NCI-H2227 treated with DMSO at 0.1 percent for 48 hours (cell line): ENCODE measurements at places on chromosomes 2 and 18.

DNA sequence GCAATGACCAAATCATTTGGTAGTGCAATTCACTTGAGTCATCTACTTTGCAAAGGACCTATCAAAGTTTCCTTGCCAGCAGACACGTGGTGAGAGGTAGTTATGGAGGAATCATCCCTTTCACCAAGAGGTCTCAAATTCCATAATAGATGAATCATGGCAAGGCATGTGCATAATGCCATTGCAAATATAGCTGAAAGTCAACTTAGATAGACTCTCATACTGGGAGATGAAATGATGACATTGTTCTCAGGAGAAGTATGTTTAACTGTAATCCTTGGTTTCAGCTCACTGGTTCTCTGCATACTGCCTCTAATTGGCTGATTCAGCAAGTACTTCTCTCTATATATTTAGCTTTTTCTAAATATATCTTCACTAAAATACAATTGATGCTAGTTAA lies 57.2 kb downstream of the CALCRL start:
- DNase-seq, result no peak

DNA sequence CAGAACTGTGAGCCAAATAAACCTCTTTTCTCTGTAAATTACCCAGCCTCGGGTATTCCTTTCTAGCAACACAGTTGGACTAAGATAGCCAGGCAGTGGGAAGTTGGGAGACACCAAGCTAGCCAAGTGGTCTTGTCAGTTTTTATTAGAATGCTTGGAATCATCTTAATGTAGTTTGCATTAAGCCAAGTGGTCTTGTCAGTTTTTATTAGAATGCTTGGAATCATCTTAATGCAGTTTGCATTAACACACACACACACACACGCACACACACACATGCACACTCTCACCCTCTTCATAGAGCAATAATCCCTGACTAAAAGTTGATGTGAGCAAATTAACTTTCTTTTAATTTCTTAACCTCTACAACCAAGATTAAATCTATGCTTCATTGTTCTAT lies 151.5 kb downstream of the VAPA start:
- no peak for DNase-seq

GRCh38 chr18:38475686-38476085 lies 910.1 kb upstream of the CELF4 start:
- DNase-seq, result no peak

DNA sequence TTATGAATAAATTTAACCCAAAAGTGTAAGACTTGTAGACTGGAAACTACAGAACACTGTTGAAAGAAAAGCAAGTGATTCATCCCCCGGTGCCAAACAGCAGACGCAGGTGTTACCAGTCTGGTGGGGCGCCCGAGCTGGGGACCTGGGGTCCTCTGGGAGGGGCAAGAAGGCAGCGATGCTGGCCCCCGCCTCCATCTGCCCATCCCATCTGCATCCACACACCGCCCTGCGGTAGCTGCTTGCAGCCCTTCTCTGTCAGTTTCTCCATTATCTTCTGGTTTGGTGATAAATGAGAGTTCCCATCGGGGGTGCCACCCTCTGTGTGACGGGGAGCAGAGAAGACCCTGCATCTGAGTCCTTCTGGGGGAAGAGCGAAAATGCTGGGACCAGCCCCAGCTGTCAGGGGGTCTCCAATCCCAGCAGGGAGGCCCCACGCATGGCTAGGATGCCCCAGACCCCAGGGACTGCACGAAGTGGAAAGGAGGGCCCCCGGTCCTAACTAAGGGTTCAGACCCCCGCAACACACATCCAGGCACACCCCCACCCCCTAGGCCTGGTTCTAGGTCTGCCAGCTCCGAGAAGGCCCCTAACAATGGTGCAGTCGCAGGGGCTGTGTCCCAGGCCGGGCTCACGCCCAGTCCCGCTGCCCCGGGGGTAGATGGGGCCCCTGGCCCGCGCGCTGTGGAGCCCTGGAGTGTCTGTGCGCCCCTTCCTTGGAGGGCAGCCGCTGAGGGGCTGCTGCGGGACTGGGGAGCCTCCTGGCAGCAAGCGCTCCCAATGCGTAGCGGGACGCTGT lies 686 bp upstream of the RGPD8 start:
- DNase-seq, result no peak

- no peak for DNase-seq
Observed at GRCh38 chr18:45034179-45034578, 353.5 kb downstream of the SETBP1 start.

DNA sequence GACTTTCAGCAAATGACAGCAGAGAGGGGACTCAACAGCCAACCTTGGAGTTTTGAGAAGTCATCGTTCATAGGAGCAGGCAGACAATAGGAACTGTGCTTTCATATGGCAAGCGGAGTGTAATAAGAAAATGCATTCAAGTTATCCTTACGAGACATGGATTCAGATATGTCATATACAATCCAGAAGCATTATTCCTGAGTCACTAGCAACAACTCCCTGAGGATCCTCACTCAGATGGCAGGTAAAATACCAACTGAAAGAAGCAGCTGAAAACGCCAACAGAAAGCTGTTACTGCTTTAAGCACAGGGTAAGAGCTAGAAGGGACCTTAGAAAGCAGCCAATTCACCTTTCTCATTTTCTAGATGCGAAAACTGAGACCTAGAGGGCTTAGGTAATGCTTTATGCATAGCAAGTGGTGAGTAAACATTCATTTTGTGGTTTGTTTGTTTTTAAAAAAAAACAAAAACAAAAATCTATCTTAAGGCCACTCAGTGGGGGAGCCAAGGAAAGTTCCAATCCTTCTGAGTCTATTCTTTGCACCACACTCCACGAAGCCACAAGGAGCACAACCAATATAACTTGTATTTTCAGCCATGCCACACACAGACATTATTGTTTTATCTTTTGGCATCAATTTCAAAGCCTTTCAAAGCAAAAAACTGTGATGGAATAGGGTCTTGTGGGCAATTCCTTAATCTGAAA lies 89.1 kb upstream of the RIOK3 start:
- DNase-seq, result no peak

DNA sequence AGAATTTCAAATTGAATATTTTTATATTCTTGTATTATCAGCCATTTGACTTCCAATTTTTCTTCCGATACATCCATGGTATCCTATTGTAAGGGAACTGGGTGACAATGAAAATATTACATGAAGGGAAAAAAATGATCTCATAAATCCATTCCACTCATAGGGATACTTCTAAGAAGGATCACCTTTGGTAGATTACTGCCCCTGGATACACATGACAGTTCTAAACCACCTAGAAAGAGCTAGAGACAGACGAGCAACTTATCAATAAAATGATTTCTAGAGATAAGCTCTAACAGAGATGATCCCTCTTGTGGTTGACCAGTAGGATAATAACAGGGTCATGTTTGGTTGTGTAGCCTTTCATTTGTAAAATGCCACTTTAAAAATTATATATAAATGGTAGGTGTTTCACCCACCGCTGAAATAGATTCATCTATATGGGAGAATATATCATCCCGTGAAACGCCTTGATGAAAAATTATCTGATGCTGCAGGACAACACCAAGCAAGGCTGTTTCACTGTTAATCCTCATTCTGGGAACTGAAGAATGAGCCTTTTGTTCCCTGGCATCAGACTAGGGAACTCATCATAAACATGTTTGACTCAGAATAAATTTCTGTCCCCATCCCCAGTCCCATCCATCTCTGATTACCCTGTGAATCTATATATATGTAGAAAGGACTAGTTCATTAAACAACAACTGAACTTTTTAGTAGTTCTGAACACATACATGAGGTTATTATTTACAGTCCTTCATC lies 180.0 kb downstream of the TCF4 start:
- peak; percentile 72 for DNase-seq

GRCh38 chr2:190099890-190100697 lies 37.6 kb upstream of the MSTN start:
- DNase-seq, result no peak

GRCh38 chr2:230650585-230651137 lies 62.0 kb upstream of the CAB39 start:
- DNase-seq, result peak; percentile 35

DNA sequence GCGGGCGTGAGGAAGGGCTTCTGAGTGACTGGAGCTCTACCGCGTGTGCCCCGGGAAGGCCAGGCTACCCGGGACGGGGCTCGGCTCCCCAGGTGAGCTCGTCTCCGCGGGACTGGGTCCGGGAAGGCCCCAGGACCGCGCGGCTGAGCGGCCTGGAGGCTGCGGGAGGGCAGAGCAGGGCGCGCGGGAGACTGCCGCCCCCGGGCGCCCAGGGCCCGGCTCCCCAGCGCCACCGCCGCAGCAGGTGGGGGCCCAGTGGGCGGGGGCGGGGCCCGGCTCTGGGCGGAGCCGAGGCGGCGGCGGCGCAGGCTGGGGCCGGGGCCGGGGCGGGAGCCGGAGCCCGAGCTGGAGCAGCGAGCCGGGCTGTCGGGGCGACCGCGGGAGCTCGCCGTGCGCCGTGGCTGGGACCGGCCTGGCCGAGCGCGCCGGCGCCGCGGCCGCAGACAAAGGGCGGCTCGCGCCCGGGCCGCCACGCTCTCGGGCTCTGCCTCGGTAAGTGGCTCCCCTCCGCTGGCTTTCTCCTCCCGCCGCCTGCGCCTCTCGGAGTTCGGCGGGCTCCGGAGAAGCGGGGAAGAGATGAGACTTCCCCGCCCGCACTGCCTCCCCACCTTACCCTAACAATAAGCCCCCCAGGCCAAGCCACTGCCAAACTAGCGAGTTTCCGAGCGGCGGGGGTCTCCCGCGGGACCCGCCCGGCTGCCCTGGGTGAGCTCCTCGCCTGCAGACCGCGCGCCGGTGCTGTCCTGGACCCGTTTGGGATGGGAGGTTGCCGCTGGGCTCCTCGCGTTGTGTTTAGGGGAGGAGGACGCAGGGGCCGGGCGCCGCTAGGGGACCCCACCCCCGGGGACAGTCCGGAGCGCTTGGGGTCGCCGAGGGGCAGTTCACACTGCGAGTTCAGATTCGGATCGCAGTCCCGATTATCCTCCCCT lies at the start of gene MAPK4:
Gene MAPK4 (plus strand): TSS at position 336 of the 929 bp plus-strand sequence. CDS start 103,872 bp downstream, outside the sequence.
- DNase-seq, result peak; percentile 32

DNA sequence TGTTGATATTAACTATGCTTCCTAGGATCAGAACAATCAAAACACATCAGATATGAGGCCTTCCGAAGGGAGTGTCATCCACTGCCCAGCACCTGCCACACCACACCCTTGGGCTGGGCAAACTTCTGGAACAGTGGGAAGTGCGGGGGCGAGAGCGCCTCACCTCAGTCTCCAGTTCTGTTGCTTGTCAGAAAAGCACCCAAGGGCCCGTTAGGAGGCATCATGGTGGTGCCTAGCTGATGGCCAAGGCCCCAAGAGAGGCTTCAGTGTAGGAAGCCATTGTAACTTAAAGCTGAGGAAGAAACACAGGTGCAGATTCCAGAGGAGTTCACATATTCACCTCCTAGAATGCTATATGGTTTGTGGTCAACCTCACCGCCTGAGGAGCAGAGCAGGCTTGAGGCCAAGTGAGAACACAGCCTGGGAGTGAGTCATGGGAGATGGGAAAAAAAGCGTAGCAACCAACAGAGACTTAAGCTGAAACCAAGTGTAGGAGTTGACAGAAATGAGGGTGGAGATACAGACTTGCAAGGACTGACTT lies 85.1 kb upstream of the ATL2 start:
- DNase-seq, result no peak

- no peak for DNase-seq
Observed at GRCh38 chr2:127762846-127763245, 48.1 kb downstream of the WDR33 start.

DNA sequence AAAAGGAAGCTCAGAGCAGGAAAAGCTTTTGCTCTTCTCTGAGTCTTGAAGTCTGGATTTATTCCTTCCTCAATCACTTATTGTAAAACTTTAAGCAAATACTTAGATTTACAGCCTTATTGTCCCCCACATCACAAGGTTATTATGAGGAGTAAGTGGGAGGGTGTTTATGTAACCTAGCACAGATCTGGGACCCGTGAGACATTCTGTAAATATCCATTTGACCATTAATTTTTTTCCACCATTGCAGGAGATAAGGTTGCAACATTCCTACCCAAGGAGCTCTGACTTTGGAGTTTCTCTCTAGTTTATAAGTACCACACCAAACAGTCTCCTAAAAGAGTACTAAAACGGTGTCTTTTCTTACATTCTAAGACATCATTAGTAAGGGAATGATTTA lies 52.1 kb upstream of the CTIF start:
- no peak for DNase-seq

GRCh38 chr2:19868224-19868623 lies 33.6 kb downstream of the TTC32 start:
- DNase-seq, result no peak

DNA sequence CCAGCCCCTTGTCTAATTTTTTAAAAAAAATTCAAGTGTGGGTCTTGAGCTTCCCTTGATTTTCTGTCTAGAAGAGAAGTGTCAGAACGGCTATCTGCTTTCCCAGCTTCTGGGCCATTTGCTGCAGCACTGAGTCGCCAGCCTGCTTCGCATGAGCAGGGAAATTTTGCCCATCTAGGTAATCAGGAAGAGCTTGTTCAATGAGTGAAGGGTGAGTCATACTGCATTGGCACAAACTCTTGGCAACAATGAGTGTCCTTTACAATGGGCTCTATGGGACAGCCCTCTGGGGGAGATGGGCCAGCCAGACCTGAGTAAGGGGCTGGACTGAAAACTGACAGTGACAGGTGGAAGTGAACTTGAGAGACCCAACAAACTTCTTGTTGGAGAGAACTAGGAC lies 2.4 kb upstream of the RNF144A start:
- DNase-seq, result no peak

DNA sequence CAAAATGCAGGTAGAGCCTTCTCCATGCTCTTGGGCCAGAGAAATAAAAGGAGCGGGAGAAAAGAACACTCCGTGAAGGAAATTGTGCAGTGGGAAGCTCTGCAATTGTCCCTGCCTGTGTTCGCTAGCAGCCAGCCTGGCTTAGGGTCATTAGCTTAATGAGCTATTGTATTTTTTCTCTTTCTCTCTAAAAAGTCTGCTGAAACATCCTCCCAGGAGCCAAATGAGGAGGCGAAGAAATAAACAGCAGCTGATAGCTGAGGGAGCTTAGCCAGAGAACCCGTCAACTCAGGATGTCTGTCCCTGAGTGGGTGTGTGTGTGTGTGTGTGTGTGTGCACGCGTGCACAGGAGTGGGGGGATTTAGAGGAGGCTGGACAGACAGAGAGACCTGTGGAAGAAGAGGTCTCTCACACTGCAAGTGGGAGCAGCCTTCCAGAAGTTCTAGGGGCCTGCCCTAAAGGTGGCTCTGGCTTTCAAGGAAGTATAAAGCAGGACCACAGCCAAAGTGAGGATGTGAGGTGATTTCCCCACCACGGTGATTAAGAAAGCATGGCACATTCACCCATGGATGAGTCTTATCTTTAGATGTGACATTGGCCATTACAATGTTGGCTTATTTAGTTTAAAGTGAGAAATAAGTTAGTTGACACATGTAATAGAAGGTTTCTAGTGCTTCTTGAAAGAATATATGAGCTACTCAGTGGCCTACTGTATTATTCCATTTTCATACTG lies 690.4 kb downstream of the RNF144A start:
- DNase-seq, result no peak

GRCh38 chr2:105099153-105099552 lies 61.3 kb downstream of the MRPS9 start:
- DNase-seq, result no peak

DNA sequence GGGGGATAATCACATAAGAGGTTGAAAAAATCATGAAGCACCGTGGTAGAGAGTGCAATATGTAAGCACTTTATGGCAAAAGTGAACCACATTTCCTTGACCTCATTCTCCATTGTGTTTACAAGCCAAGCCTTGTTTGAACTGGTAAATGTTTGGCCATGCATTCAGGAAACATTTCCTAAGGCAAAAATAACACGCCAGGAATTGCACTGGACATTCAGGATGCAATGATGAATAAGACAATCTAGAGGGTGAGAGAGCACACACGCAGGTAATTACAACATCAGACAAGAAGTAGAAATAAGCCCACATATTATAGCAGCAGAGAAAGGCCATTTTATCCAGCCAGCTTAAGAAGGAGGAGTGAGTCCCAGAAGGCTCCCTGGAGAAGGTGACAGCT lies 218.0 kb upstream of the OSR1 start:
- no peak for DNase-seq
